ENCODE measurements at places on chromosomes 3 and 15. TPM values are rescaled to one million over a fixed set of nuclear protein-coding genes. Genes with fewer than 3 reads are reported as not detected.

The CYP19A1 gene
- 1.3 TPM for total RNA-seq

The CTXND1 gene
- 0.35 TPM for total RNA-seq

The BFSP2 gene
- total RNA-seq, result not detected

The GOLGA8G gene
- total RNA-seq, result not detected

The PSTPIP1 gene
- total RNA-seq, result 2.9 TPM

The LTK gene
- total RNA-seq, result 0.28 TPM

The RHOV gene
- total RNA-seq, result not detected

The BTD gene
- total RNA-seq, result 11.4 TPM

The RLBP1 gene
- not detected for total RNA-seq

The C3orf20 gene
- 0.16 TPM for total RNA-seq

The FMN1 gene
- 2.4 TPM for total RNA-seq

The CCDC13 gene
- total RNA-seq, result 1.2 TPM

The HIGD2B gene
- not detected for total RNA-seq

The SLC22A13 gene
- 0.15 TPM for total RNA-seq

The FSIP1 gene
- total RNA-seq, result 1.0 TPM

The C2CD4A gene
- 0.25 TPM for total RNA-seq

Data from heart right ventricle (tissue), 16 donors.